ENCODE measurements at places on chromosomes 7 and 10.

GRCh38 chr10:92657024-92657423, 32.7 kb upstream of the HHEX start:
- no peak for DNase-seq

GRCh38 chr10:101993221-101993620, 62.8 kb downstream of the ARMH3 start:
- no peak for DNase-seq

DNA sequence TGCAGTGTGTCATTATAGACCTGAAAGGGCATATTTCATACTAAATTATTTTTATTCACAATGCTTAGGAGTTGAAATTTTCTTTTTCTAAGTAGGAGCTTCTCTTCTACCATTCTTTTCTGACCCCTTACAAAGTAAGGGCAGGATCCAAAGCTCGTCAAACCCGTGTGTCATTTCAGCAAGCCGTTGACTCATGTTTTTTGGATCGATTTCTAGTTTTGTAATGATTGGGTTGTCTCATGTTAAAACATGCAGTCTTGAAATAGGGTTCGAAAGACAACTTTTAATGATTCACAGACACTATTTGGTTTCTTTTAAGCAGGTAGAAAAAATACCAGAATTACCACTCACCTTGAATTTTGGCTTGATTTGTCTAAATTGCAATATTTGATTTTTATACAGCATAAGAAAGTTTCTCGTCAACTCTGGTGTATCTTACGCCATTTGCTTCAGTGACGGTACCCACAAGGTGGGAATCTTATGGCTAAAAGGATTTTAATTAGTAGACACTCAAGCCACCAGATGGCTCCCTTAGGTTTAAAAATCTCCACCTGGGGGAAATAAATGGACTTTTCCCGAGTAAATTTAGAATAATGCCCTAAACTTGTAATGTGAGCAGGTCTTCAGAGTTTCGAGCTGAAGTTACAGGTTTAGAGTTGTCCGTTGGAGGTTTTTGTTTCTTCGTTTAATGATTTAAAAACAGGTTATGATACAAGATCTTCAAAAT, 283.4 kb downstream of the CCDC3 start:
- no peak for DNase-seq

- no peak for DNase-seq
These were observed 650.1 kb upstream of the GHITM start for GRCh38 chr10:83489161-83489560.

- no peak for DNase-seq
These were observed 81.9 kb upstream of the CALN1 start for GRCh38 chr7:72493850-72494661.

DNA sequence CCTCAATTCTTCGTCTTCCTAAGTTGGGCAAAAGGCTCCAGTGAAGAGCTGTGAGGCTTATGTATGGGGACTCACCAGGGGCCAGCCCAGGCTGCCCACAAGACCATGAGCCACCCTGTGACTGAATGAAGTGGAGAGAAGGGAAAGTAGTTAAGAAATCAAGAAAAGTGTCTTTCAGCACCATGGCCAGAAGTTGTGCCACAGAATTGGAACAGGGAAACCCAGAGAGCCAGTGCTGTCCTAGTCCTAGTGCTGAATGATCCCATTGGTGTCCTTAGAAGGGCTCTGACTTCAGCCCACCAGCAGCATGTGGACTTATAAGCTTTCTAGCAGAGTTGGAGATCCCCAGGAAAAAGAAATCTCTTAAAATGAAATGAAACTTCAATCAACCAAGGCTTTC, 37.0 kb upstream of the CCSER2 start:
- no peak for DNase-seq

GRCh38 chr7:148882841-148883265, 1.2 kb downstream of the EZH2 start:
- DNase-seq: no peak

- no peak for DNase-seq
These were observed 7.3 kb upstream of the CCDC6 start for GRCh38 chr10:59913547-59914237.

DNA sequence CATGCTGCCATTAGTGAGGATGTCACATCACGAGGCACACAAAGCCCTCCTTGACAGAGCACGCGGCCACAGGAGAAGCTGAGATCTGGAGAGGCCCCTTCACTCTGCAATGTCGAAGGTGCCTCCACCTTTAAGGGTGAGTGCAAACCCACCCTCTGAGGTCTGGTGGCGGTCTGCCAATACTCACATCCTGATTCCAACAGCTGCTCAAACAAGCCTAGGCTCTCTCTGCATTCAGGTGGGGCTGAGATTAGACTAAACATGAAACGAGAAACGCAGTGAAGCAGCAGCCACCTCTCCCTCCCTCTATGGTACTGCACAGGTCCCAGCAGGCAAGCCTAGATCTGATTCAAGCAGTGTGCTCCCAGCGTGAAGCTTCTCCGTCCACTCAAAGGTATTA, 151.8 kb downstream of the TCERG1L start:
- no peak for DNase-seq
